Body of pancreas (tissue), 4 donors: ENCODE measurements at places on chromosomes 11 and 22. TPM values are rescaled to one million over a fixed set of nuclear protein-coding genes. Genes with fewer than 3 reads are reported as not detected.
A peak's percentile ranks its signal among the peaks of the same experiment; 100 is the strongest.

The MUC6 gene
- total RNA-seq = 101 TPM

The NTM gene
- 3.6 TPM for total RNA-seq

The SMC1B gene
- total RNA-seq = not detected

The IL17REL gene
- not detected for total RNA-seq

- DNase-seq = no peak
These were observed 14.9 kb downstream of the EHD1 start for GRCh38 chr11:64863391-64864060.

GRCh38 chr11:46270684-46271083 lies 6.8 kb upstream of the CREB3L1 start:
- DNase-seq = no peak

GRCh38 chr11:35084817-35085440 lies 54.0 kb upstream of the CD44 start:
- DNase-seq = no peak

GRCh38 chr22:46937185-46937584 lies 174.7 kb downstream of the TBC1D22A start:
- no peak for DNase-seq

DNA sequence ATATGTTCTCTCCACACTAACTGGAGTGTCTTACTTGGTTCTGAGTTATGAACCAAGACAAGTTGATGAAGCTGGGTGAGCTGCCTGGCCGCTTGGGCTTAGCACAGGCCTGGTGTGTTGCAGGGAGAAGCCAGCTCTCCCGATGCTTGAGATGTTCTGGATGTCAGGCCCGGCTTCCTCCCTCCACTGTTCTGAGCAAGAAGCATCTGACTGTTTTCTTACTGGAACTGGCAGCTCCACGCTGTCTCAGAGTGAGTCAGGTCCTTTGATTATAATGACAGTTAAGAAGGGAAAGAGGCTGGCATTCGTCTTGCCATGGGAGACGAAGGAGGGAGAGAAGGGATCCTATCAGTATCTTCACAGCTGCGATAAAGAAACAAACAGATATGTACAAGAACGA lies 46.5 kb upstream of the CRTAM start:
- DNase-seq = no peak

GRCh38 chr11:22454461-22455090 lies 116.4 kb downstream of the SLC17A6 start:
- no peak for DNase-seq

DNA sequence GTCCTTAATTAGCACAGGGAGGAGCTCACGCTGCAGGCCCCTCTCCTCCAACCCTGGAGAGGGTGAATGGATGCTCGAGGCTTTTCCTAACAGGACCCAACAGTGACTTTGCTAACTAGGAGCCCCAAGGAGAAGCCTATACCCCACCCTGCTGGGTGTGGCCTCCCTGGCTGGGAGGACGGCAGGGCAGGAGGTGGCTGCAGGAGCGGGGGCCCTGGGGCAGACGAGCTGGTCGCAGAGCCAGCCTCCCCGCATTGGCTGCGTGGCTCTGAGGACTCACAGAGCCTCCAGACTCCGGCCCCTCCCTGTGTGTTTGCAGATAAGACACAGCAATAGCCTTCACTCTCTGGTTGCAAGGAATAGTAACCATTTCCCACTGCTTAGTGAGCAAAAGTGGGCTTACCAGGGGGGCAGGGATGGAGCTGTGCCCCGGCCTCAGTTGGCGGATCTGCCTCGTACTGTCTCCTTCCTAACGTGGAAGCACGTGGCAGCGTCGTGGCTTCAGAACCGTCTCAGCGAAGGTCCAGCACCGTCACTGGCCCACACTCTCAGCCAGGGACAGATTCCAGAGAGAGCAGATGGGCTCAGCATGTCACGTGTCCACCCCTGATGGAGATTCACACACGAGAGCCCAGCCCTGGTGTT lies 1087.5 kb downstream of the BRD1 start:
- no peak for DNase-seq

DNA sequence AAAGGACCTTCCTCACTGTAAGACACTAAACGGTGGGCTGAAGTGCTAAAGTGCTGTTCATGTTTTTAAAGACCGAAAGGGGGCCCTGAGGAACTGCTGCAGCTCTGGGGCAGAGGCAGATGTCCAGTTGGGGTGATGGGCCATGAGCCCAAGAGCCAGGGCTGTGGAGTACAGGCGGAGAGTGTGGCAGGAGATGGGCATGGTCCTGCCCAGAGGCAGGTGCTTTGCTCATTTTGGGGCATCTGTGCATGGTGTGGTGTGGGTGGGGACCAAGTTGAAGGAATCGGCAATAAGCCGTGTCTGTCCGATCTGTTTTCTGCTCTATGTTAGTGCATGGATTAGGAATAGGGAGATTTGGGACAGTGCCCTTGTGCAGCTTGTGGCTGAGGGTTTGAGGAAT lies 258.3 kb downstream of the NTM start:
- no peak for DNase-seq

GRCh38 chr11:94776351-94777321 lies 8.5 kb downstream of the AMOTL1 start:
- DNase-seq = peak; percentile 26

DNA sequence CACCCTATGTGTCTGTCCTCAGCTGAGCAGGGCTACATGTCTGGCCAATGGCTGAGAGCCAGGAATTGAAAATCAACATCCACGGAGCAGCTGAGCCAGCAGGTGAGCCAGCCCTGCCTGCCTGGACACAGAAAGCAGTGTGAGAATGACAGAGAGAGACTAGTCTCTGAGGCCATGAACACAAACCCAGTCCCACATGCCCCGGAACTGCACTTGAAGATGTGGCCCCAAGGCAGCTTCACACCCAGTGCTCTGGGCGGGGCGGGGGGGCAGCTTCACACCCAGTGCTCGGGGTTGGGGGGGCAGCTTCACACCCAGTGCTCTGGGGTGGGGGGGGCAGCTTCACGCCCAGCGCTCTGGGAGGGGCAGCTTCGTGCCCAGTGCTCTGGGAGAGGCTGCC lies 37.6 kb downstream of the TRMU start:
- DNase-seq = peak; percentile 86

- no peak for DNase-seq
These were observed 12.7 kb downstream of the BAIAP2L2 start for GRCh38 chr22:38097557-38098409.
